Activated CD4-positive, alpha-beta memory T cell treated with anti-CD3 and anti-CD28 coated beads, Interleukin-2, amount 10 ng/mL, durations not matched to agents 7 days and 5 days (primary cell): ENCODE measurements at places on chromosomes 11 and 22. TPM values are rescaled to one million over a fixed set of nuclear protein-coding genes. Genes with fewer than 3 reads are reported as not detected.

The OR56A1 gene
- total RNA-seq: not detected

- no peak for DNase-seq
These were observed 29.7 kb upstream of the TMPRSS4 start for GRCh38 chr11:118046964-118047700.

DNA sequence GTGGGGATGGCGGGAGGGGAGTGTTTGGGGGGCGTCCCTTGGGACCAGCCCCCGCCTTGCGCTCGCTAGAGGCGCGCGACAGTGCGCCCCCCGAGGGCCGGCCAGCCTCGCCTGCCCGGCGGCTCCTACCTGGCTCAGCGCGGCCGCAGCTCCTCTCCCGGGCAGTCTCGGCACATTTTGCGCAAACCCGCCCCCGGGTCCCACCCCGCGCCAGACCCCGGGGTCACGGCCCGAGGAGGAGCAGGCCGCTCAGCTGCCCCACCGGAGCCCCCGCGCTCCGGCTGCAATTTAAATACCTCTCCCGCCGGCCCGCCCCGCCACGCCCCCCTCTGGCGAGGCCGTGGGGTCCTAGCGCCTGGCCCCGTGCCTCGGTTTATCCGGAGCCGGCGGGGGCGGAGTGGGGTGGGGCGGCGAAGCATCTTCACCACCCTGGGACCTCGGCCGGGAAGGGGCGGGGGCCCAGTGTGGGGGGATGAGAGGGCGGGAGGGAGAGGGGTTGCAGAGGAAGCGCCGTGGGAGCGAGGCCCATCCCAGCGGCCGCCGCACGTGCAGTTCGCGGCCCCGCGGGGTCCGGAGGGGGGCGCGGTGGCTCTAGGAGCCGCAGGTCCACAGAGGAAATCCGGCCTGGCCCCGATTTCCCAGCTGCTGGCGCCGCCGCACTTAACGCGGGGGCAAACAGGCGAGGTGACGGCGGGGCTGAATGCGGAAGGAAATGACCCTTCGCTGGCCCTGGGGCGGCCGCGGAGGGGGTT is at the start of gene LRRC32:
TSS of gene LRRC32 (minus strand) at position 263 of the 752 bp plus-strand sequence. CDS start 4,793 bp downstream, outside the sequence.
- peak; percentile 35 for DNase-seq

The HOATZ gene
- not detected for total RNA-seq

The ANGPTL5 gene
- not detected for total RNA-seq

DNA sequence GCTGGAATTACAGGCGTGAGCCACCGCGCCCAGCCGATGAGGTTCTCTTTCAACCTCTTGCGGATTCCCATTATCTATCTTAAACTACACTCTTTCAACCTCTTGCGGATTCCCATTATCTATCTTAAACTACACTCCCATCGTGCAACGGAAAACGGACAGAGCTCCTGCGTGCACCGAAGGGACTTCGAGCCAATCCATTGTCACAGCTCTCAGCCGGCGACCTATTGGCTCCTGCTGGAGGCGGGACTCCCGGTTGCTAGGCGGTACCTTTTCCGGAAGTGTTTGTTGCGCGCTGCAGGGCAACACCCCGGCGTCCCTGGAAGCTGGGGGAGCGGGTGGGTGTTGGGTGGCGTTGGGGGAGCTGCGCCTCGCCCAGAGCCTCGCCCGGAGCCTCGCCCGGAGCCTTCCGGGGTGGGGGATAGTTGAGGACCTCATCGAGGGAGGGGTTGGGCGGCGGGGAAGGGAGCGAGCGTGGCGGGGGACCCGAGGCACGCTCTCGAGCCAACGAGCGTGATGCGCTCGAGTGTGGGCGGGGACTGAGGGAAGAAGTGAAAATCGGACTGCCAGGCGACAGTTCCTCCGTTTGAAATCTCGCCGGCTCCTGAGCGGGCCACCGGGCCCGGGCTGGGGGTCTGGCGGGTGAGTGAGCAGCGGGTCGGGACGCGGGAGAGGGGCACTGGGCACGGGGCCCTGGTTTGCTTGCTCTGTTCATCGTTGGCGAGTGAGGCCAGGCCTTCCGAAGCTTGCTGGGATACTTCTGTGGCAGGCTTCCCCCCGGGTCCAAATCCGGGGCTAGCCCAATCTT is at the start of gene CEP164:
TSS of gene CEP164 (plus strand) at position 288 of the 808 bp plus-strand sequence. CDS start 10,733 bp downstream, outside the sequence.
- peak; percentile 96 for DNase-seq

The EMID1 gene
- total RNA-seq: not detected

- no peak for DNase-seq
These were observed 13.7 kb downstream of the RNF141 start for GRCh38 chr11:10526974-10527918.

DNA sequence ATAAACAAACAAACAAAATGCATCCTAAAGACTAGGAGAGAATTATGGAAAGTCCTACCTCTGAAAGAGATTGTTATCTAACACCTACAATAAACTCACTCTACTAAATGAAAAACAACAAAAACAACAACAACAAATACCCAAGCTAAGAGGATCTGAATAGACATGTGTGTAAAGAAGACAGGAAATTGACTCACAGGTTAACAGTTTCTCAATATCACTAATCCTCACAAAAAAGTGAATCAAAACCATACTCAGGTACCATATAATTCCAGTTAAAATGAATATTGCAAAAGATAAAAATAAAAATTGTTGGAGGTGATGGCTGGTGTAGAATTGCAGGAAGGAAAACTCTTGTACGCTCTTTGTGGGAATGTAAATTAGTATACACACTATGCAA is 110.4 kb upstream of the TOP3B start:
- no peak for DNase-seq

The GPHA2 gene
- total RNA-seq: not detected

The MSANTD4 gene
- 16.7 TPM for total RNA-seq

- no peak for DNase-seq
These were observed 46.9 kb upstream of the SYT9 start for GRCh38 chr11:7204778-7205177.

The TUB gene
- 0.05 TPM for total RNA-seq

GRCh38 chr11:45899448-45900174 is 7.5 kb downstream of the FREY1 start:
- DNase-seq: peak; percentile 70
